ENCODE measurements at places on chromosomes 16 and 17. TPM values are rescaled to one million over a fixed set of nuclear protein-coding genes. Genes with fewer than 3 reads are reported as not detected.

PLD6 gene
- polyA plus RNA-seq: 7.2 TPM

SEPTIN1 gene
- polyA plus RNA-seq: 3.2 TPM

TMEM88 gene
- 5.5 TPM for polyA plus RNA-seq

CHST5 gene
- polyA plus RNA-seq: not detected

ADAP2 gene
- polyA plus RNA-seq: 17.6 TPM

CDH13 gene
- 1.9 TPM for polyA plus RNA-seq

TAT gene
- polyA plus RNA-seq: 0.02 TPM

SETD6 gene
- 14.8 TPM for polyA plus RNA-seq

KRTAP3-1 gene
- polyA plus RNA-seq: not detected

IRX3 gene
- 0.73 TPM for polyA plus RNA-seq

CCDC144A gene
- polyA plus RNA-seq: 1.8 TPM

NPB gene
- 1.3 TPM for polyA plus RNA-seq

EFCAB13 gene
- polyA plus RNA-seq: 3.2 TPM
